Cortex of kidney (tissue), 1 donor: ENCODE measurements at places on chromosomes 2 and 18.

DNA sequence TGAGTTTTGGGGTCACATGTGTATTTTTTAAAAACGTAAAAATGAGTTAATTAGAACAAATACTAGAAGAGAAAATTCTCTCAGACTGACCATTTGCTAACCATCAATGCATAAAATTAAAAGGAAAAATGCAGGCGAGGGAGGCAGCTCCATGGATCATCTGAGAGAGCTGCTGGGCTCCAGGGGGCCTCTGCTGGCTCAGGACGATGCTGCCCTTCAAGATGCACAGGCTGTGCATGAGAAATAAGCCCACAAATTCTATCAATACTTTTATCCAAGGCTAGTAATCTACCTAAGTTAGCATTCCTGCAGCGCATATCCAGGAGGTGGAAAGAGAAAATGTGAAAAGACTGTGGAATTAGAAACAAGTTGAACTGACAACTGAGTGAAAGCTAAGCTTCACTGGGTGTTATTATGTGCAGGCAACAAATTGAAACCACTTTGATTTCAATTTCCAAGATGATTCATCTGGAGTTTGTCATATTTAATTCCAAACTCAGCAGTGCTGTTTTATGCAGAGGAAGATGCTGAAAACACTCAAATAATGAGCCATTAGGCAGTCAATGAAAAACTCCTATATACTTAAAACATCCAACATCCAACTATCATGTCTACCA is 261.1 kb downstream of the NBAS start:
- no peak for DNase-seq

DNA sequence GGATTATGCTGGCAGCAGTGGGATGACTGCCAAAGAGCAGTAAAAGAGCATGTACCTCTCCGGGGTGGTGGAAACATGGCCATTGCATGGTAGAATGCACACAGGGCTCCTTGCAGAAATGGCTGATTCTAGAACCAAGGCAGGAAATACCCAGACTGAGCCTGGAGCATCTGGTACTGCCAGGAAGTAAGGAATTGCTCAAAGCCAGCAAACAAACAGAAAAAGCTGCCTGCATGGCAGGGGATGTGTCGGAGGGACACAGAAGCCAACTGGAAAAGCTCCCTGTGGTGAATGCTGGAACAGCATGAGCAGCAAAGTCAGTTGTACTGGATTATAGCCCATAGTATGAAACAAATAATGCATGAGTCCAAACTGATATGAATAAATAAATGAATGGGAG is 78.0 kb upstream of the NFATC1 start:
- DNase-seq = no peak

DNA sequence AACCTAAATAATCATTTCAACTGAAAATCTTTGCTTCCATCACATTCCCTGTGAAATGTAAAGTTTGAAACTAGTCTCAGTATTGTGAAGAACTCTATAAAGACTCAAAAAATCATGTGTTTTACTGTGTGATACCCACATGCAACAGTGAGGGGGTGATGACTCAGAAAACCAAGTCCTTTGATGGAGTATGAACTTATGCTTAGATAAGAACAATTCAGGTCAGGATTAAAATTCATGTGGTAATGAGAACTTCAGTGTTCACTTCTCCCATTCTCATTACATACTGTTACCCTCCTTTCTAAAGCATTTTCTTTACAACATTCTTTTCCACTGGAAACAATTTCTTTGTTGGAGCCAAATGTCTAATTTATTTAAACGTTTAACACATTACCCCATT is 360.2 kb downstream of the FSIP2 start:
- no peak for DNase-seq

- no peak for DNase-seq
Observed at GRCh38 chr2:174337337-174338146, 2.8 kb downstream of the SP9 start.

- no peak for DNase-seq
Observed at GRCh38 chr2:222730366-222730999, 59.0 kb downstream of the MOGAT1 start.

DNA sequence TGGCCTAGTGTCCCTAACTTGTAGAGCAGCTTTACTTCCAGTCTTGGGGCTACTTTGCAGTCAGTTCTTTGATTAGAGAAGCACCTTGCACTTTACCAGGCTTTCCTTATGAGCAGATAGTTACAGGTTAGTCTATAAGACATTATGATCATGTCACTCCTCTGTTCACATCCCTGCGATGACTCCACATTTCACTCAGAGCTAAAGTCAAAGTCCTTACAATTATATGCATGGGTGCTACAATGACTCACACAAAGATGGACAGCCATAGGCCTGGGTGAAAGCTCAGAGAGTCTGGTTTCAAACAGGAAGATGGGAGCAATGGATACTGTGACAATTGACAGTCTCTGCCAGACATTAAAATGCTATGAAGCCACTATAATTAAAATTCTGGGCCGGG is 27.1 kb upstream of the SSB start:
- DNase-seq = no peak

GRCh38 chr18:26568926-26569665 is 20.7 kb upstream of the KCTD1 start:
- DNase-seq = no peak

DNA sequence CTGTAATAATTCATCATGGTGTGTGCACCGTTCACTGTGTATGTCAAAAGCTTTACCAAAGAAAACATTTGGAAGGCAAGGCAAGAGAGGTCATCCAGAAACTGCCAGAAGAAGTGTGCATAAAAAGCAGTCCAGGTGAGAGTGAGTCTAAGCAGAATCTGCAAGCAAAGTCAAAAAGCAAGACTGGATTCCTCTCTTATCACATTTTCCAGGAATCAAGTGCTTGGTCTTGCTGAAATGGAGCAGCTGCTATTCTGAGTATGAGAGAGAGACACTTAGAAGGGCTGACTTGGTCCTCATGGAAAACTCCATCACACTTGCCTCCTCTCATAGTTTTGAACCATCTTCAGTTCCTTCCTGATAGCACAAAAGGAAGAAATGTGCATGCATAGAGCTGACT is 231.3 kb downstream of the ANAPC1 start:
- DNase-seq = no peak

DNA sequence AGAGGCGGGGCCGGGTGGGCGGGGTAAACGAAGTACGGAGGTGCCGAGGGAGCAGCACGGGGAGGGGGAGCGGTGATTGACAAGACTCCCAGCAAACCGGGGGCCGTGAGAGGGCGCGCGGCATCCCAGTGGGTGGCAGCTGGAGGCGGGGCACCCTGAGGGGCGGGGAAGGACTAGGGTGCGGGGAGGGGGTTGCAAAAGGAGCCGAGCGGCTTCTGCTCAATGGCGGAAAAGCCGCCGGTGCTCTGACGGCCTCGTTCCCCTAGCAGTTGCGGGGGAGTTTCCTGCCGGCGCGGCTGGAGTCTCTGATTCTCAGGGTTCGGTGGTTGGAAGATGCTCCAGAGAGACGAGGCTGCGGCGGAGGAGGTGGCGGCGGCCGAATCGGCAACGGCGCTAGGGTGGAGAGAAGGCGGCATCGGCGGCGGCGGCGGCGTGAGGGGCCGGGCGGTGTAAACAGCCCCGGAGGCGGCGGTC is at the start of gene PPM1B:
Gene PPM1B (plus strand): TSS at position 195 of the 474 bp plus-strand sequence. CDS start 32,325 bp downstream, outside the sequence.
- peak; percentile 72 for DNase-seq

DNA sequence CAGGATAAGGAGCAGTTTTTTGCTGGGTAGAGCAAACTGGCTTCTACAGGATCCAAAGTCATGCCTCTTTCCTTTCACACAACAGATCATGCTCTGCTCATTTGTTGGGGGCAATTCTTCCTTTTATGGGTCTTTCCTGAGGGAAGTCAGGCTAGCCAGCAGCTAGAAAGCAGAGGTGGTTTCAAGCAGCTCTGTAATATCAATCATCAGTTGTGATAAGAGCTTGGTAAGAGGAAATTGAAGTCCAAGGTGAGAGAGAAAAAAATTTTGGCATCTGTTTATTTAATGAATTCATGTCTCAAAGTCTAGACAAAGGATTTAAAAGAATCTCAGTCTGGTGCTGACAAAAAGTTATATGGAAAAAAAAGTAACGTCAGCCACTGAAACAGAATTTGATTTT is 6.2 kb downstream of the TMEM87B start:
- DNase-seq = no peak

- DNase-seq = no peak
Observed at GRCh38 chr2:148305476-148305875, 284.6 kb downstream of the MBD5 start.

- DNase-seq = no peak
Observed at GRCh38 chr2:240992572-240993291, 5.7 kb upstream of the SNED1 start.

DNA sequence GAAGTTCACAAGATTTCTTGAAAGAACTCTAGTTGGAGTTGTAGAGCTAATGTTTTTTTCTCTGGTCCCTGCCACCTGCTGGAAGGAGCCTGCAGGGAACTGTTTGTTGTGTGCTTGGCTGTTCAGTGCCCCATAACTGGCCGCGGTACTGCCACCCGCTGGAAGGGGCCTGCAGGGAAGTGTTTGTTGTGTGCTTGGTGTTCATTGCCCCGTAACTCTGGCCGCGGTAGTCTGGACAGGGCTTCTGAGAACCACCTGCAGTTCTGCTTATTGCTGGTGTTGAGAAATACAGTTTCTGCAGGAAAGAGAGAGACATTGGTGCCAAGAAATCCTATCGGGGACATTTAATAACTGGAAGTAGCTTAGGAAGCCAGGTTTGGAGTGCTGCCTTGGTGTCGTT is 58.1 kb downstream of the AGAP1 start:
- no peak for DNase-seq

- no peak for DNase-seq
Observed at GRCh38 chr2:150211164-150211631, 276.3 kb downstream of the RND3 start.

DNA sequence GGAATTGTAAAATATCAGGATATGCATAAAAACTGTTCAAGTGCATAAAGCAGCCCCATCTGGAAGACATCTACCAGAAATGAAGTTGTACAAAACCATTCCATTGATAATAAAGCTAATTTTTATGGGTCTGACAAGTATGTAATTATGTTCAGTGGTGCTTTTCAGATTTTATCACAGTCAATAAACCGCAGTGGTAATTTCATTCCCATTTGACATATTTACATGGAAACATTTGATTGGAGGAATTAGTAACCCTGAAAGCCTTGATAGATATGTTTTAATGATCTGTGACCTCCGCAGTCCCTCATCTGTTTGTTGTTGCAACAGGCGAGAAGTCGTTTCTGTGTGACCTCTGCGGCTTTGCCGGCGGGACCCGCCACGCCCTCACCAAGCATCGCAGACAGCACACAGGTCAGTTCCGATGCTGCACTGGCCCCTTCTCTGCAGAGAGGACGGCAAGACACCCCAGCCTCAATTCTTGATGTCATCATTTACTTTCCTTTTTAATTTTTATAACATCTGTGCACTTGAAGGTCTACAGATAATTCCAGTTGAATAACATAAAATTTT is 283.1 kb downstream of the ZNF407 start:
- DNase-seq = no peak

GRCh38 chr2:165621086-165621560 is 151.6 kb downstream of the CSRNP3 start:
- DNase-seq = no peak

GRCh38 chr2:238994876-238995275 is 147.0 kb downstream of the TWIST2 start:
- DNase-seq = no peak

DNA sequence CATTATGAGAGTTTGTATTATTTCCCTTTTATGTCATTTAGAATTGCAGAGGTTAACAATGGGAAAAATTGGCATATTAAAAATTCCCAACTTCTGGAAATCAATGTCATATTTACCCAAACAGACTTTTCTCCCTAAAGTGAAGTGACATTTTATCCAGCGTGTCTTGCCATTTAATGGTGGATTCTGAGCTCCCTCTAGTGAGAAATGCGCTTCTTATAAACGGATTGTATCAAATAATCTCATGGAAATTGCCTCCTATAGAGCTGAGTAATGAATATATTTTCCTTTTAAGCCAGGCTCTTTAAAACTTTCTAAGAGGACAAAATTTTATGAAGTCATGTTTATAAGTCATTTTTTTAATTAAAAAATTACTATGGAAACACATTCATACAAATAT is 5.7 kb upstream of the GCFC2 start:
- DNase-seq = no peak

DNA sequence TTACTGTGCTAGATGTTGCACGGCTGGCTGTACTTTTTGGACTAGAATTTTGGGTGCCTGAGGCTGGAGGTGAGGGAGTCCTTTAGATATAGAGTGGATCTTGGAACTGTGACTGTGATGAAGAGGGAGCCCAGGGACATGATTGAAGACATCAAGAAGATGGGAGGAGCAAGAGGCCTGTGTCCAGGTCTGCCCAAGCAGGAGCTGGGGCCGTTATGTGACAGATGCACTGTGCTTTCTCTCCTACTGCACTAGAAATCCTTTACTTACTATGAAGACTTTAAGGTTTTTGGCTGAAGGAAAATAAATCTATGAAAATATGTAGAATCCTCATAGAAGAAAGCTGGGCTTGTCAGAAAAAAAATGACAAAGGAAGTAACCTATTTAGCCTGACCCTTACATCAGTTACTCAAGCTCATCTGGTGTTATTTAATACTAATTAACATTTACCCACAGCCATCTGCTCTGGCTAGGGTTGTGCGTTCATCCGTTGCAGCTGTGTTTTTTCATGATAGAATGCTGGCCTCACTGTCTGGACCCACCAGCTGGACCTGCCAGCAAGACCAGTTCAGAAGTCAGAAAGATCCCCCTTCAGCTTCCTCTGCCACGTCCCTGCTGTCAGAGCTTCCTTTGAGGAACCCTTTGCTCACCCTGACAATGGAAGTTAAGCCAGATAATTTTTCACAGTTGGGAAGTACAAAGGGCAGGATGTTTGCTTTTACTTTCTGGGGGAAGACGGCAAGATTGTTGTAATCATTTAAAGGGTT is 16.7 kb downstream of the TSN start:
- DNase-seq = no peak

DNA sequence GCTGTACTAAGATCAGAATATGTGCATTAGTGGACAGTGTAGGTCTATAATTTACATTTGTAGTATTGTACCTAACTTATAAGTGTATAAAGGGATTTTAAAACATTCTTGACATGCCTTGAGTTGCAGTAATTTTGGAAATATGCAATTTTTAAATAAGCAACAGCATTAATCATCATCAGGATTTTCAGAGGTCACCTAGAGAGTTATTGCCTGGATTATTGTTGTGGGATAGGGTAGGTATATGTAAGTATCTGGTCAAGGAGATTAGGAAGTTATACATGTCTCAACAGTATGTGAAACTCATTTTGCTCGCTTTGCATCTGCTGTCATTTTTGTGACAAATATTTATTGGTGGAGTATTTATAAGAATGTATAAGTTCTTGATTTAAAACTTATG is 184.2 kb downstream of the WDR7 start:
- no peak for DNase-seq

DNA sequence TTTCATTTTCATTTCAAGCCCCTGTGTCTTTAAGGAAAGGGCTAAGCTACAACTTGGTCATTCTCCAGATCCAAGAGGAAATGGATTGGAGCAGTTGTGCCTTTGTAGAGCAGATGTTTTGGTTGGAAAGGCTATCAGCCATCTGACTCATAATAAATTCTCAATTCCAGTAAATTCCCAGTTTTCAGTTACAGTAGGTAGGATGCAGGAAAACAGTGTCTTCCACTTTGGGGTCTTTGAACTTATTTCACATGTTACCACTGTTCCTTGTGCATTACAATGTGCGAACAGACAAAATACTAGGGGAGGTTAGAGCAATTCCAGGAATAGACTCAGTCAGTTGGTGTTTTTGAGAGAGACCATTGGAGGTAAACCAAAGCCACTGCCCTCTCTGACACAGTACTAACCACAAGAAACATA is 211.9 kb downstream of the BABAM2 start:
- no peak for DNase-seq

GRCh38 chr2:75494137-75494769 is 66.5 kb downstream of the EVA1A start:
- no peak for DNase-seq

GRCh38 chr2:177728399-177728765 is 335.8 kb downstream of the AGPS start:
- no peak for DNase-seq

GRCh38 chr2:1979138-1979537 is 234.8 kb upstream of the PXDN start:
- no peak for DNase-seq
